ENCODE measurements at places on chromosomes 11 and 22.

GRCh38 chr22:37167176-37167980 is 17.7 kb upstream of the IL2RB start:
- no peak for DNase-seq

GRCh38 chr11:13216019-13216710 is 61.4 kb upstream of the BMAL1 start:
- peak; percentile 37 for DNase-seq

GRCh38 chr11:57513452-57513795 is 2.1 kb downstream of the SLC43A1 start:
- no peak for DNase-seq

DNA sequence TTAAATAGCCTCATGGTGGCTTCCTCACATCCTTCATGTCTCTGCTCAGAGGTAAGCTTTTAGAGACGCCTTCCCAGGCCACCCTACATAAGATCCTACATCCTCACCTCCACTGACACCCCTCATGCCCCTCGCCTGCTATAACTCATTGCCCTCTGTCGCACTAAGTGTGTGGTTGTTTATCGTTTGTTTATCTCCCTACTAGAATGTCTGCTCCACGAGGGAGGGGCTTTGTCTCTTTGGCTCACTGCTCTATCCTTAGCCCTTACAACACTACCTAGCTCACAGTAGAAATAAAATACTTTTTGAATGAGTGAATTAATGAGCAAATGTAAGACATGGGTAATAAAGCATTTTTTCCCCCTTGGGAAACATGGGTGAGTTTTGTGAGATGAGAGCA is 1.3 kb upstream of the CBLIF start:
- no peak for DNase-seq

GRCh38 chr22:20810645-20811044 is 36.7 kb downstream of the SERPIND1 start:
- DNase-seq, result no peak

DNA sequence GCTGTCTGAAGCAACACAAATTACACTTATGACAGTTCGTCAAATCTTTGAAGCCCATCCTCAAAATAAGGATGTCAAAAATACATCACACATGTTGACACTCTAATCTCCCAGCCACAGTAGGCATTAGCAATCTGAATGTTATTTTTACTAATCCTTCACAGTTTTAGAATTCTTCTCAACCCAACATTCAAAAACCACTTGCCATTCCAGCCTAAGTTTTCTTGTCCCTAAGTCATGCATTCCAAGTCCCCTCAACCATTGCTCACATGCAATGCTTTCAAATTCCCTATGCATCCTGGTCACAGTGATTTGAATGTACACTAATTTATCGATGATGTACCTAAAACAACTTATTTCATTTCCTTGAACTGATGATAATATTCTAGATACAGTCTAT is 7.5 kb downstream of the BDNF start:
- DNase-seq, result no peak

DNA sequence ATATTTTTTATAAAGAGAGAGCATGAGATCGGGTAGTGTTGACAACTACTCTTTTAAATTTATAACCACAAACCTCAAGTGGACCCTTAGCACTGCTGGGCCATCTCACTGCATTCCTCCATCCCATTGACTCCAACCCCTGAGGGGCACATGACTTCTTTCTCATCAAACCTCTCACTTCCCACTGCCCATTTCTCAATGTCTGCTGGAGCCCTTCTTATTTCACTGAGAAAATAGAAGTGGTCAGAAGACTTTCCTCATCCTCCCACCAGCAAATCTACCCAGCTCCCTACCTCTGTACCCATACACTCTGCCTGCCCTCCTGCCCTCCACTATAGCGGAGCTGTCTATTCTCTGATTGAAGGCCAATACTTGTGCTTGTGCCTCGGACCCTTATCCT is 370.6 kb upstream of the MPPED2 start:
- no peak for DNase-seq

- DNase-seq, result no peak
Observed at GRCh38 chr11:80317612-80318011, 876.8 kb upstream of the TENM4 start.

- no peak for DNase-seq
Observed at GRCh38 chr11:78044706-78045105, 19.0 kb upstream of the THRSP start.

DNA sequence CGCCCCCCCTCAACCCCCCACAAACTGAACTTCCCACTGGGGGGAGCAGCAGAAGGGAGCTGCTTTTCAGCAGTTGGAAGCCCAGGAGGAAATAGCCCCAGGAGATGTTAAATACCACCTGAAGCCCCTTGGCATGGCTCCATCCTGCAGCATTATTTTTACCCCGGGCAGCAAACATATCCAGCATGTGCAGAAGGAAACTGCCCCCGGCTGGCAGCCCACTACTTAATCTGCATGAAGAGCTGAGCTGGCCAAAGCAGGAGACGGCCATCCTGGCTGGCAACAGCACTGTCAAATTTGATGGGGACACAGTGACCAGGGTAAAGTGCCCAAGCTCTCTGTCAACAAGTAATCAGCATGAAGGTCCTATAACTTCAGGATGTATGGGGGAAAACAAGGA is 32.0 kb downstream of the BUD13 start:
- no peak for DNase-seq

Measured in stimulated activated CD4-positive, alpha-beta T cell treated with anti-CD3 and anti-CD28 coated beads, Interleukin-2, amount 100 ng/mL, for 24 hours (primary cell).